CD4-positive, alpha-beta T cell treated with Interleukin-2 at 100 ng/mL for 4 hours (primary cell): ENCODE measurements at places on chromosomes 4 and X.

DNA sequence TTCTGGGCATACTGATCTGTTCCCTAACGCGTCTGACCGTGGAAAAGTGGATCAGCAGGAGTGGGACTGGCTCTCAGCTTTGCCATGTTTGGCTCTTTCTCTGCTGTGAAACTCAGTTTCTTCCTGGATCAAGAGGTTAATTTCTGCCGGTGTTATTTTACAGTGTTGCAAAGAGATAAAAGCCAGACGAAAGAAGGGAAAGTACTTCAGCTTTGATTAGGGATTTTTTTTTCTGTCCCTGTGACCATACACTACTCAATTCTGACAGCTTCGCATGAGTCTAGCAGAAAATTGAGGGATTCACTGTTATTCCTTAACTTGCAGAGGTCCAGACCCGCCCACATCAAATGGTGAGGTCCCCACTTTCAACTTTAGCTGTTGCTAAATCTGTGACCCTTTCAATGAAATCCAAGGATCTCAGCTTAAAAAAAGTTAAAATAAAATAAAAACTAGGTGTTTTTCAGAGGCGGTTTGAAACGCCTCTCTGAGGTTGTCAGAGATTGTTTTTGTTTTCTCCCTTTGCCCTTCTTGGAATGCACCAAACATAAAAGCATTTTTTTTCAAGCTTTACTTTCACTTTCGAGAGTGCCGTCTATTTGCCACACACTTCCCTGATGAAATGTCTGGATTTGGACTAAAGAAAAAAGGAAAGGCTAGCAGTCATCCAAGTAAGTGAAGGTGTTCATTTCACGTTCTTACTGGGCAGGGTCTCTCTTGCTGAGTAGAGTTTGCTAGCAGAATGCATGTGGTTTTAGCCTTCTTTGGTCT, at the start of gene TLR3:
TSS of gene TLR3 (plus strand) at position 576 of the 768 bp plus-strand sequence. CDS start 7,464 bp downstream, outside the sequence.
- DNase-seq: peak; percentile 20

DNA sequence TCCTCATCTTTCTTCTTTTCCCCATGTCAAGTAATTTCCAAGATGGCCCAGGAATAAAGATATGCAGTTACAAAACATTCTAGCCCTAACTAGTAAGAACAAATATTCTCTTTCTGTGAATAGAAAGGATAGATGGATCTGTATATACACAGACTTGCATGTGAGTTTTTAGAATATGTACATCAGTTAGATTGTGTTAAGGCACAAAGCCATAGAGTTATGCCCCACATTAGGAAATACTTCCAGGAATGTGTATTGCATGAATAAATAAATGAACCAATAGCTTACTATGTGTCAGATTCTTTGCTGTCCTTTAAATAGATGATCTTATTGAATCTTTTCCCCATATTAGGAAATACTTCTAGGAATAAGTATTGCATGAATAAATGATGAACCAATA, 46.0 kb upstream of the TMPRSS11E start:
- no peak for DNase-seq

GRCh38 chr4:185872747-185873380, 60.9 kb upstream of the SORBS2 start:
- DNase-seq: no peak

DNA sequence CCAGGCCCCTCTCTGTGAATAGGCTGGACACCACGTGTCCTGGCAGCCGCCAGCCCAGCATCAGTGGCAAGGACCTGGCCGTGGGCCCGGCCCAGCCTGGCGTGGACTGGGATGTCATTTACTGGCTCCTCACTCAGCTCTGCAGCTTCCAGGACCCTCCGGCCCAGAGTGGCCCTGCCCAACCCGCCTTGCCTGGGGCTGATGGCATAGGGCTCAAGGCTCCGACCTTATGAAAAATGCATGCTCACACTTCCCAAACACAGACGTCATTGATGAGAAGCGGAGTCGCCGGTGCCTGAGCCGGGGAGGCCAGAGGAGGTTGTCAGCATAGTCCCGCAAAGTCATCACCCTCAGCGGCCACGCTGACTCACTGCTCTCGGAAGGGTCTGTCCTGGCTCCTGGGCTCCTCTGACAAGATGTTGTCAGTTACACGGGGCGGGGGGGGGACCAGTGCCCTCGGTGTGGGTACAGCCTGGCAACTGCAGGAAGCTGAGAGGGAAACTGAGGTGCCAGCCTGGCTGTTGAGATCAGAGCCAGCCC, 14.3 kb downstream of the CFAP99 start:
- no peak for DNase-seq

- no peak for DNase-seq
Observed at GRCh38 chr4:89712141-89712540, 124.8 kb downstream of the SNCA start.

- DNase-seq: no peak
Observed at GRCh38 chrX:101370888-101371504, 15.0 kb downstream of the BTK start.

DNA sequence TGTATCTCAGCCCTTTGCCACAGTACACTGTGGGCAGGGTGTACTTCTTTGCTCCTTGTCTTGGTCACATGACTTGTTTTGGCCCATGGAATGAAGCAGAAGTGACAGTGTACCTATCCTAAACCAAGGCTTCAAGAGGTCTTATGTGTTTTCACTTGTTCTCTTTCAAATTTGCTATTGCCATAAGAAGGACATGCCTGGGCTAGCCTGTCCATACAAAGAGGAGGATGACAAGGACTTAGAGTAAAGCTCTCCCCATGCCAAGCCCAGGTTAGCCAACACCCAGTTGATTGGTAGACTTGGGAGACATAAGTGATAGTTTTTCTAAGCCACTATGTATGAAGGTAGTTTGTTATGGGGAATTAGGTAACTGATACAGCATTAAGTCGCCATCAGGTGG, 141.1 kb upstream of the MID1 start:
- DNase-seq: no peak

DNA sequence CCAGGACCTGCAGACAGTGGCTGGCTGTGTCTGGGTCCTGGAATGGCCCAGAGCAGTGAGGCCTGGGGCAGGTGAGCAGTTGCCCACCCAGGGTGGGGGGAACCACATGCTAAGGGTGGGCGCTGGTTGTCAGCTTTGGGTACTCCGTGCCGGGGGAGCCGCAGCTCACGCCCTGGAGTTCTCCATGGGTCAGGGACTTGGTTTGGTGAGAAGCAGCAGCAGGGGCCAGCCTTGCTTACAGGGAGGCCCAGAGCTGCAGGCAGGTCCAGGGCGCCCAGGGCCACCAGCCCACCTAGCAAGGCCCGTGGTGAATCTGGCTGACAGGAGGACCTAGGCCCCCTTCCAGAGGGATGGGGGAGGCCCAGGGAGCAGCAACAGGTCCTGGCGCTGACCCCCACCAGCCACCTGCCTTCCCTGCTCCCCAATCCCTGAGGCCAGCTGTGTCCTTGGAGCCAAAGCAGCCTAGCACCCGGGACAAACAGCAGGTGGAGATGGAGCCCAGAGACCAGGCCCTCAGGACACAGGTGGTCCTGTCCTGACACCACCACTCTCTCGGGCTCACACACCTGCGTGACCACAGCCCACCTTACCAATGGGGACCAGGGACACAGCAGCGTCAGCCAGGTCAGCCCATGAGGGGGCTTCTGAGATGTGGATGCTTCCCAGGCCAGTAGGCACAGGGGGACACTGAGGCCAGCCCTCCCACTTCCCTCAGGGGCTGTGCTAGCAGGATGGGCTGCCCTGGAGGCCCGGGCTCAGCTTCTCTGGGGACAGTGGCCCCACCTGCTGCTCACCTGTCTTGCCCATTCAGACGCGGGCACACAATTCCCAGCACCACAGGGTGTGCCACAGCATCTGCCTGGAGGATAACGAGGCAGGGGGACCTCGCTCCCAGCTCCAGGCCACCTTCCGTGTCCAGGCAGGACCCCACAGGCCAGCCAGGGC, 3.5 kb downstream of the MXD4 start:
- DNase-seq: no peak

GRCh38 chr4:7624396-7624980, 189.8 kb upstream of the PSAPL1 start:
- no peak for DNase-seq

DNA sequence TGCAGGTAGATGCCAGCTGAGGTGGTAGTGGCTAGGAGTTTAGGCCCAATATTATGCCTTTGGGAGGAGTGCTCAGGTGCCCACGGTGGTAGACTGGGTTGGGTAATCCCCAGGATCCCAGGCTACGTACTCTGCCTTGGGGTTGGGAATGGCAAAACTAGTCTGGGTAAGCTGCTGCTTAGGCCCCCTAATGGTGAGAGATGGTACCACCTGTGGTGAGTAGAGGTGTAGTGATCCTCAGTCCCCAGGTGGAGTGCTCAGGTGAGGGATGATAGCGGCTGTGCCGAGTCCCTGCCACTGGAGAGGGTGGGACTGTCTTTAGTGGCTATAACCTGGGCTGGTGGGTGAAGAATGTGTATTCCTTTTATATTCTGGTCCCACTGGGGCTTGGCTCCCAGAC, 75.2 kb downstream of the IL1RAPL2 start:
- no peak for DNase-seq

GRCh38 chr4:1579001-1579900, 104.9 kb downstream of the FAM53A start:
- DNase-seq: peak; percentile 84

DNA sequence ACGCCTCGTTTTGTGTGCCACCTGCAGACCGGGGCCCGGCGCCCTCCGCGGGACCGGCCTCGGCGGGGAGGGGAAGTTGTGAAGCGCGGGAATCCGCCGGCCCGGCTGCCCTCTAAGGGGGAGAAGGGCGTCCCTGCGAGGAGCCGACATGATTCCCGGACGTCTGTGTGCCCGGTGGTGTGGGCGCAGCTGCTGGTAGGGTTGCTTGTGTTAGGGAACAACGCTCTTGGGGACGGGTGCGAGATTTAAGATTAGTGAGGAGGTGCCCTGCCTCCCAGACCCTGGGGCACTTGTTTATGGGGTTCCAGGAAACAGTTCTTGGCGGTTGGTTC, 627 bp downstream of the CDKN2AIP start:
- no peak for DNase-seq

DNA sequence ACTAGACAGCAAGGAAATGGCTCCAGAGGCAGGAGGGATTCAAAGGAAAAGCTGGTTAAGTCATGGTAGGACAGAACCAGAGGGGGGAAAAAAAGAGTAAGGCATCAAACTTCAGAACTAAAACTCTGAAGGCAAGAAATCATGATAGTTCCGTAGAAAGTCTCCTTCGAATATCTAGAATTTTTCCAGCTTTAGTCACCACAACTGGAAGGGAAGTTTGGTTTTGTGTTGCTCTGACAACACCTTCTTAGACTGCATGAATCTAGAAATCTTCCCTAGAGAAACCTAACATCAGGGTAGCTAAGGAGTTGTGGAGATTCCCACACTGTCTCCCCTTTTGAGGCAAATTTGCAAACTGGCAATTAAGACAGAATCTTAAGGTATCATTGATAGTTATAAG, 33.7 kb downstream of the AMMECR1 start:
- no peak for DNase-seq

- DNase-seq: no peak
Observed at GRCh38 chr4:163600727-163601126, 106.2 kb downstream of the TMA16 start.

DNA sequence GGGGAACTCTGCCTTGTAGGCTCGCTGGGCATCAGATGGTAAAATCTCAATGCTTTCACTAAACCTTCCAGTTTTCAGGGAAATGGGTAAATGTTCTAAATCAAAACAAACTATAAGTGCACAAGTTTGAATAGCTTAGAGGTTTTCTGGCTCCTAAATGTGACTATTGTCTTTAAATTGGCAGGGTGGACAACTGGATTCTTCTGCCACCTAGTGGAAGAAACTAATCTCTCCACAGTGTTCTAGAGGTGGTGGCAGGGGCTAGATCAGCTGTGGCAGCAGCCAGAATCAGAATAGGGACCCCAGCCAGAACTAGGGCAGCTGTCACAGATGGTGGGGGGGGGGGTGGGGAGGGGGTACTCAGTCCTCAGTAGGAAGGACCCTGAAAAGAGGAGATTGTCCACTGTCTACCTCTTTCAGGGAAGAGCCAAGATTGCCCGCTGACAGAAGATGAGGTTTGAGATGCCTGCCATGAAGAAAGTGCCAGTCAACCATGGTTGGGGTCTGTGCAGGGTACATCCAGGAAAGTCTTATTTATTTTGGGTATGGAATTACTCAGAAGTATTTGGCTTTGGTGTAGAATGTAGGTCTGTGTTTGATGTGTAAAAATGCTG, 201.4 kb downstream of the CCNG2 start:
- DNase-seq: peak; percentile 8

DNA sequence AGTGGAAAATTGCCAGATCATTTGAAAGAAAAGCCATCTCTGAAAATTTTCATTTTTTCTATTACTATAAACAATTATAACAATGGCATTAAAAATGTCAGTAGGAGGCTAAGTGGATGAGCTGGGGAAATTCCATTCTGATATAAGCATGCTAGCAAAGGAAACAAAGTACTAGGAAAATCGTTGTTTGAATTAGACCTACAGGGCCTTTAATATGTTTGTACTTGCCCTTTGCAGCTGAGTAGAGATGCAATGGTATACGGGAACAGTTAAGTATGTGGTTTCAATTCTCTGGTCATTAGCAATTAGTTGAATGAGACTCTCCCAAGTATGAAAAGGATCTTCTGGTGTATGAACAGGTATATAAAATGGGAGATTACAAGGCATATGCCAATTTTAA, 452.2 kb downstream of the PCDH11X start:
- DNase-seq: no peak

GRCh38 chr4:126012691-126013290, 698.0 kb downstream of the FAT4 start:
- no peak for DNase-seq

DNA sequence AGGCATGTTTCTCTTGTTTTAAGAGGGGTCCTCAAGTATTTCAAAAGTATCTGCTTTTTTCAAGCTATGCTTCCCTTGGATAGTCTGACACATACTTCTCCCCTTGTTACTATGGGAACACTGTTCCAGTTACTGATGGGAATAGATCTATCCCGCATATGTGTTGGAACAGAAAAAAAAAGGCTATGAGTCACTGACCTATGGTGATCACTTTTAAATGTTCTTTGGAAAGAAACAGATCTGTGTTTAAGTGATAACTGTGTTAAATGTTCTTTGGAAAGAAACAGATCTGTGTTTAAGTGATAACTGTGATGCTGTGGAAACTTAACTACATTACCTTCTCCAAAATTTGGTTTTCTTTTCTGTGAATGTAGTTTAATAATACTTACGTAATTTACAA, 303.2 kb downstream of the TEX13C start:
- no peak for DNase-seq

DNA sequence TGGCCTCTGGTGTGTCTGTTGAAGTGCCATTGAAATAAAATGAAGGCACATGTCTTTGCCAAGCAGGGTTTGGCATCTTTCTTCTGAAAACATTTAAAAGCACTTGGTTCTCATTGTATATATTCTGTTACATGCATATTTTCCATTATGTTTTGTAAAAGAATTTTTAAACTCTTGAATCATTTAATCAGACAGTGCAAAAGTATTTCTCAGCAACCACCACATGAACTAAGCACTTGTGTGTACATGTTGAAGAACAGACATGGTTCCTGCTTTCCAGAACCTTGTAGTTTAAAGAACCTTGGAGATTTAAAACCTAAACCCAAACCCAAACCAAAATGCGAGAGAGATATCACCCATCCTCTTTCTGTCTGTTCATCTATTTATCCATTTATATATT, 220.3 kb upstream of the GIMD1 start:
- no peak for DNase-seq
